Left lung (tissue), 14 donors: ENCODE measurements at places on chromosomes 2 and 18. TPM values are rescaled to one million over a fixed set of nuclear protein-coding genes. Genes with fewer than 3 reads are reported as not detected.
A peak's percentile ranks its signal among the peaks of the same experiment; 100 is the strongest.

FBLN7 gene
- polyA plus RNA-seq: 10.6 TPM

C2orf76 gene
- 16.2 TPM for polyA plus RNA-seq

DNA sequence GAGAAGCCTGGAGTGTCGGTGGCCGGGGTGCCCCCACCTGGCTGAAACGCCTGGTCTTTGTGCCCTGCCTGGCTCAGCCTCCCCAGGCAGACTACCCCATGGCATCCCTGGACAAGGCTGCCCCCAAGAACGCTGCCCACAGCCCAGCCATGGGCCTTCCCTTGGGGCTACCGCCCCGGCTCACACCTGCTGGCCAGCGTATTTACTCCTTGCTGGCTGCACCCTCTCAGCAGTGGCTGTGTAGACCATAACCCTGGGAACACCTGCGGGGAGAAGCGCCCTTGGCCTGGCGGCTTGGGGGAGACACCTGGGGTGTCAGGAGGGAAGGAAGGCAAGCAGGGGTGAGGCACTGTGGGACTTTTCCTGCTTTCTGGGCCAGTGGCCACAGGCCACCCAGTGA lies 17.3 kb downstream of the CAPN10 start:
- no peak overlapping the region for H3K4me3 ChIP-seq
- H3K36me3 ChIP-seq: no peaks in the 10 kb centered on the region
- H3K27ac ChIP-seq: no peak overlapping the region
- DNase-seq: peak; percentile 20
- peaks cover 14% of the 10 kb centered on the region for H3K4me1 ChIP-seq

CFAP65 gene
- 3.0 TPM for polyA plus RNA-seq

DNA sequence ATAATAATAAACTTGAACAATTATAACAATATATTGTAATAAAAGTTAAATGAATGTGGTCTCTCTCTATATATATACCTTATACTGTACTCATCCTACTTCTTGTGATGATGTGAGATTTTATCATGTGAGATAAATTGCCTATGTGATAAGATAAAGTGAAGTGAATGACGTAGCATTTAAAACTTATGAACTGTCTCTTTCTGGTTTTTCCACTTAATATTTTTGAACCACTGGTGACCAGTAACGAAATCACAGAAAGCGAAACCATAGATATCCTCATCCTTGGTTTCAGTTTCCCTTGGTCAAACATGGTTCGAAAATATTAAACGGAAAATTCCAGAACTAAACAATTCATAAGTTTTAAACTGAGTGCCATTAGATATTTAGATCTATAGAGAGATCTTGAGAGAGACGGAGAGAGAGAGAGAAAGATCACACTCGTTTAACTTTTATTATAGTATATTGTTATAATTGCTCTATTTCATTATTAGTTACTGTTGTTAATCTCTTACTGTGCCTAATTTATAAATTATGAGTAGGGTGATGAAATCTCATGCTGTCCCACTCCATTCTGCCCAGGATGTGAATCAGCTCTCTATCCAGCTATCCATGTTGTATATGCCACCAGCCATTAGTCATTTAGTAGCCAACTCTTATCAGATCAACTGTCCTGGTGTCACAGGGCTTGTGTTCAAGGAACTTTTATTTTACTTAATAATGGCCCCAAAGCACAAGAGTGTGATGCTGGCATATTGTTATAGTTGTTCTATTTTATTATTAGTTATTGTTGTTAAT lies 156.8 kb downstream of the THADA start:
- no peak overlapping the region for H3K27ac ChIP-seq
- no peaks in the 10 kb centered on the region for H3K4me1 ChIP-seq
- no peaks in the 10 kb centered on the region for H3K36me3 ChIP-seq
- no peak overlapping the region for H3K4me3 ChIP-seq
- H3K27me3 ChIP-seq: no peaks in the 10 kb centered on the region

CABLES1 gene
- polyA plus RNA-seq: 52.5 TPM

GRCh38 chr2:145617420-145617819 lies 1097.5 kb upstream of the ZEB2 start:
- H3K4me1 ChIP-seq: no peaks in the 10 kb centered on the region
- no peak overlapping the region for H3K27ac ChIP-seq
- no peak for DNase-seq
- no peaks in the 10 kb centered on the region for H3K36me3 ChIP-seq
- H3K4me3 ChIP-seq: no peak overlapping the region

AGXT gene
- 0.11 TPM for polyA plus RNA-seq
